Lower lobe of right lung (tissue), 2 donors: ENCODE measurements at places on chromosomes 6 and 20. TPM values are rescaled to one million over a fixed set of nuclear protein-coding genes. Genes with fewer than 3 reads are reported as not detected.

GRCh38 chr6:141418076-141418475 lies 714.6 kb upstream of the GJE1 start:
- no peak for DNase-seq

GRCh38 chr6:27092316-27092692 lies 155.2 kb upstream of the PRSS16 start:
- DNase-seq, result no peak

- no peak for DNase-seq
Observed at GRCh38 chr6:38350220-38350619, 289.5 kb downstream of the BTBD9 start.

Gene KIF25
- 0.56 TPM for total RNA-seq

DNA sequence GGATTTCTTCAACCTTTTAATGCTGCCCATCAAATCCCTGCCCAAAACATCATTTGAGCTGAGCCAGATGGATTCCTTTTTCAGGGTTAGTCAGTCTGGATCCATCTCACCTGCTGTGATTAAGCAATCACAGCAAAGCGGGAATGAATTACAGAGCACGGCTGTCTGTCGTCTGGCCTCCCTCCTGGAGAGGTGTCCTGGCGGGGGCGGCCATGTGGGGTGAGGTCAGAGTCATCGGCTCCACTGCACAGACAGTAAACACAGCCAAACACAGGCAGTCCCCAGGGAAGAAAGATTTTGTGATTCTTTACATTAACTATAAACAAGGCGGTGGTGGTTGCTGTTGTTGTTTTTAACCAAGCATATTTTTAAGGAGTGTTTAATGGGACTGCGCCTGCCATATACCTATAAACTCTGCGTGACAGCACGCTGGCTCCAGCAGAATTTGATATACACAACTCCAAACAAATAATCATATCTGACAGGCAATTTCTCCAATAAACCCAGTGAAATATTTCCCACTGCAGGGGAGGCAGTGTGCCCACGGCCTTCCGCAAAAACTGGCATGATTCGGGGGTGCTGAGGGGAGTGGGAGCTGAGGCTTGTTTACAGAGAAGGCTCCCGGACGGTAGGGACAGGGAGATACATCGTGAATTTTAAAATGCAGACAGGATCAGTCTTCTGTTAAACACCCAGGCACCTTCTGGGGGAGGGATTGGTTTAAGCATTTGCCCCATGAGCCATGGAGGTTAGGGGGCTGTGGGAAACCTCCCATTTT lies 232.0 kb upstream of the PMEPA1 start:
- DNase-seq, result no peak

Gene MCCD1
- not detected for total RNA-seq

Gene GHRH
- not detected for total RNA-seq

Gene PROKR2
- not detected for total RNA-seq

DNA sequence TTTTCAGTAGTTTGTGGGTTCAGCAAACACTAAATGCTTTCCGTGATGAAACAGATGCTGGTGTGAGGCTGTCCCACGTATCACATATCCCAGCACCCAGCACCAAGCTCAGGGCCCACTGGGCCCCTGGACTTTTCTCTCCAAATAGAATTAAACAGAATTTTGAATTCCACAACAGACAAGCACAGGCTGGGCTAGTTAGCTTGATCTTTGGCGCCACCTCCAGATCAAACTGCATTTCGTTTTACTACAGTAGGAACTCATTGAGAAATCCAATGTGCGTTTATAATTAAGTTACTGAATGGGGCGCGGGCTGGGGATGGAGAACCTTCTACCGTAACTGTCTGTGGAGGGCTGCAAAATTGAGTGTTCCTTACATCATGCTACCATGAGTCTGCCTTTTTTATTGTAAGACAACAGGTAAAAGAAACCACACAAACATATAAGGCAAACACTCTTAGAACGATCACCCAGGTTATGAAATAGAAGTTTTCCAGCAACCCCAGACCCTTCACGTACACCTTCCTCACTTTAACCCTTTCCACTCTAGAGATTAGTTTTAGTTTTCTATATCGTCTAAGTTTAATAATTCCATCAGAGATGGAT lies 107.8 kb downstream of the ZFP64 start:
- no peak for DNase-seq

Gene ELOVL4
- total RNA-seq, result 0.24 TPM

GRCh38 chr6:10861086-10861485 lies 20.8 kb downstream of the GCM2 start:
- DNase-seq, result no peak

DNA sequence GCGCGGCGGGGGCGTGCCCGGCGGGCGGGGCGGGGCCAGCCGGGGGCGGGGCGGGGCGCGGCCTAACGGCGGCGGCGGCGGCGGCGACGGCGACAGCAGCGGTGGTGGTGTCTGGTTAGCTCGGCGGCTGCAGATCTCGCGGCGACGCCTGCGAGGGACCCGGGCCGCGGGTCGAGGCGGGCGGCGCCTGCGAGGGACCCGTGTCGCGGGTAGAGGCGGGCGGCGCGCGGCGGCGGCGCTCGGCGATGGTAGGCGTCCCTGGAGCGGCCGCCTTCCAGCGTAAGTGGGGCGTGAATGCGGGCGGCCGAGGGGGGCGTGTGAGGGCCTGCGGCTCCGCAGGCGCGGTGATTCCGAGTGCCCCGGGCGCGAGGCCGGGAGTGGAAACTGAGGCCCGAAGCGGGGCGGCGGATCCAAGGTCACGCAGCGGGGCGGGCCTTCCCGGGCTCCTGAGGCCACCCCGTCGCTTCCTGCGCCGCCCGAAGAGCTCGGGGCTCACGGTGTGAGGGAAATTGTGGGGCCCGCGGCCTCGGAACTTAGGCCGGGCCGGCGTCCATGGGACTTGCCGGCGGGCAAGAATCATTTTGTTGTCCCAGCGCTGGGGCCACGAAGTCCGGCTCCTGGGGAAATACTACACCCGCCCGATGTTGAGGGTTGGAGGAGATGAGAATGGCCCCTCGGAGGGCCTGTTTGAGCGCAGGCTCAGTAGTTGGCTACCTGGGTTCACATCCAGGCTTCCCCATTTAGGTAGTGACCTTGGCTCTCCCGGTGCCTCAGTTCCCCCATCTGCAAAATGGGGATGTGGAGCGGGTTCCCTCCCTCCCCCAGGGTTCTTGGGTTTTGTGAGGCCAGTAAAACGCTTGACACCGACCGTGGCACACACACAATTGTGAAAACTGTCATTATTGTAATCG lies at the start of gene CBFA2T2:
TSS of gene CBFA2T2 (plus strand) at position 74 of the 911 bp plus-strand sequence. CDS start at position 246, 172 bp downstream.
- peak; percentile 83 for DNase-seq

GRCh38 chr6:73041051-73041450 lies 184.2 kb downstream of the KHDC1L start:
- DNase-seq, result no peak

DNA sequence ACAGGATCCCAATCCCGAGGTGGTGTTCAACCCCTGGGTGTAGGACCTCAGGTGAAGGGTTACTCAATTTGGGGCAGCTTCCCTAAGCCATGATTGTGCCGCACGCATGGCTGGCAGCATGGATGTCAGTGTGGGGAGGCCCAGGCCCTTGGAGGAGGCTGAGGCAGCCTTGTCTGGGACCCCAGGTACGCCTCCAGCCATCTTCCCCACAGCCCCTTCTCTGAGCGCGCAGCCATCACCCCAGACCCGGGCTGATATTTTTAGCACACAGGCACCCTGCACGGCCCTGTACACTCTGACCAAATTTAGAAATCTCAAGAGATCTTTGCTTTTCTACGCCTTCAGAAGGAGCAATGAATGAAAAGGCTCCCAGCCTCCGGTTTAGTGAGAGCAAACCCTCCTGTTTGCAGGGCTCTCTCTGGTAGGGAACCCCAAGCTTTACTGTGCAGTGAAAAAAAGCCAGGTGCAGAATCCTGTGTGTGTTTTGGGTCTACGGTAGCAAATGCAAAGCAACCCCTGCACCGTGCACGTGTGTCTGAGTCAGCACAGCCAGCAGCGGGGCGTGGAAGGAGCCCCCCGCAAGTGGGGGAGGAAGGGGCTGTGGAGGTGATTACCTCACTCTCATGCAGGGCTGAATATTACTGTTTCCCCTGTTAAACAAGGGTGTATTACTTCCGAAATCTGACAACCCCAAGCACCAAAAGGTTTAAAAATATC lies 44.3 kb downstream of the CTCFL start:
- DNase-seq, result no peak

GRCh38 chr6:169243661-169244060 lies 10.0 kb downstream of the THBS2 start:
- DNase-seq, result no peak

Gene COL10A1
- total RNA-seq, result 0.24 TPM

Gene KIAA0408
- total RNA-seq, result 55.1 TPM

DNA sequence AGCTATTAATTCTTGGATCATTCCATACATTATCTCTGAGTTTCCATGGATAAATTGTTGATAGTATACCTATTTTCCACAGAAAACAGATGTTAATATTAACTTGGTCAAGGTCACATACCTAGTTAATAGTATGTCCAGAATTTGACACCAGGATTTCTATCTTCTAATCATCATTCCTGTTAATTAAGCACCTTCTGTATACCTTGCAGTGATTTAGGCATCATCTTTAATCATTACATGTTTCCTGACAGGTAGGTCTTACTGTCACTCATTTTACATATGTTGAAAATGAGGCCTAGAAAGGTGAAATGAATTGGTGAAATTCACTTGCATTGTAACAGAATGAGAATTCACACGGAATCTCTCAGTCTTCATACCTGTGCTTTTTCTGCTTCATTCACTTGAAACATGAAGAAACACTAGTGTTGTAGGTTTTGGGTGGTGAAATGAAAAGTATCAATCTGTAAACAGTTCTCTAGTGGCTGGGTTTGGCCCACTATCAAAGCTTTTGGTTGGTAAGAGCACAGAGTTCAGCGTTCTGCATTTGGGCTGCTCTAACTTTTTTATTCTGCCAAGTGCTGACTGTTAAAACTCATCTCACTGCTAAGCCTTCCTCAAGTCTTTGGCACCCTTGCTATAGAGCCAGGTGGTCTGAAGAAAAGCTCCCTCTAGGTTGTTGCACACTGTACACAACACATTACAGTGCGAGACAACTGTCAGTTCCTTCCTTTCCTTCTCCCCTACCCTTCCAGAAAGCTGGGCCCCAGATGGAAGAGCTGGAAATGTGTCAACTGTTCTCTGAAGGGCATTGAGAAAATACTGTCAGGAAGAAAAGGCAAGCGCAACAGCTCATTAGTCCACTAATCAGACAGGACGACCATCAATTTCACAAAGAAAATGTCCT lies 57.8 kb upstream of the C20orf144 start:
- no peak for DNase-seq

- DNase-seq, result no peak
Observed at GRCh38 chr6:110971468-110971867, 10.4 kb upstream of the RPF2 start.

Gene ATP6V1G2
- 1.6 TPM for total RNA-seq
